CMK (cell line): ENCODE measurements at places on chromosomes 4 and X.
A peak's percentile ranks its signal among the peaks of the same experiment; 100 is the strongest.

- DNase-seq = no peak
Measured at GRCh38 chr4:98466868-98467599, 191.4 kb downstream of the TSPAN5 start.

- peak; percentile 24 for DNase-seq
Measured at GRCh38 chr4:173264684-173265185, 69.4 kb downstream of the HMGB2 start.

DNA sequence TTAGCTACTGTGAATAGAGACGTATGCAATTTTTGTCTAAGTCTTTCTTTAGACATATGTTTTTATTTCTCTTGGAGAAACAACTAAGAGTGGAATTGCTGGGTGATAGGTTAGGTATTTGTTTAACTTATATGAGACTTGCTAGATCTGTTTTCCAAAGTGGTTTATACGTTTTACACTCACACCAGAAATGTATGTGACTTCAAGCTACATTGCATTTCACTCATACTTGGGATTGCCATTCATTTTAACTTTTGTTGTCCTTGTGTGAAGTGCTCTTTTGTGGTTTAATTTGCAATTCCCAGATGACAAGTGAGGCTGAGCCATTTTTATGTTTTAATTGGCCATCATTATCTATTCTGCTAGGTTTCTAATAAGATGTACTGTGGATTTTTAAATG lies 817.2 kb downstream of the GLUD2 start:
- DNase-seq = no peak

GRCh38 chr4:186740822-186741221 lies 17.2 kb upstream of the FAT1 start:
- DNase-seq = no peak

- no peak for DNase-seq
Measured at GRCh38 chr4:65296246-65296645, 374.0 kb downstream of the EPHA5 start.

DNA sequence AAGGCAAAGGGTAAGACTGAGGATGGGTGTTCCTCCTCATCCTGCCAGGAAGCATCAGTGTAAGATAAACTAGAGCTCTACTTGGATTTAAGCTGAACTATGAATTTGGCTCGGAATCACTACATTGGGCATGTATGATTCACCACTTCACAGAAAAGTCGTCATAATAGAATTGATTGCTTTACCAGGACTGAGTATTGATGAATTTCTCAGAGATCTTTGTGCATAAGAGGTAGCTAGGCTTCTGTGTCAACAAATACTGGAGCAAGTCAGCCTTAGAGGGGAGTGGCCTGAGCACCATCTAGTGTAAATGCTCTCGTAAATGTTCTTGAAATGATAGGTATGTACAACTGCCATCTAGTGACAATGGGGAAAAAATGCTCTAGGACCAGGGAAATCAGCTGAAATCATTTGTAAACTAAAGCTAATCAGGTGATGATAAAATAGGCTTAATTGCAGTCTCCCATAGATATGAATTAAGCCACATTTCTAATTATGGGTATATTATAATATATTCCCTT lies 309.5 kb upstream of the FMR1 start:
- DNase-seq = no peak

GRCh38 chr4:130023088-130023487 lies 927.1 kb downstream of the C4orf33 start:
- no peak for DNase-seq

- DNase-seq = no peak
Measured at GRCh38 chr4:3465698-3466671, 2.9 kb downstream of the DOK7 start.

DNA sequence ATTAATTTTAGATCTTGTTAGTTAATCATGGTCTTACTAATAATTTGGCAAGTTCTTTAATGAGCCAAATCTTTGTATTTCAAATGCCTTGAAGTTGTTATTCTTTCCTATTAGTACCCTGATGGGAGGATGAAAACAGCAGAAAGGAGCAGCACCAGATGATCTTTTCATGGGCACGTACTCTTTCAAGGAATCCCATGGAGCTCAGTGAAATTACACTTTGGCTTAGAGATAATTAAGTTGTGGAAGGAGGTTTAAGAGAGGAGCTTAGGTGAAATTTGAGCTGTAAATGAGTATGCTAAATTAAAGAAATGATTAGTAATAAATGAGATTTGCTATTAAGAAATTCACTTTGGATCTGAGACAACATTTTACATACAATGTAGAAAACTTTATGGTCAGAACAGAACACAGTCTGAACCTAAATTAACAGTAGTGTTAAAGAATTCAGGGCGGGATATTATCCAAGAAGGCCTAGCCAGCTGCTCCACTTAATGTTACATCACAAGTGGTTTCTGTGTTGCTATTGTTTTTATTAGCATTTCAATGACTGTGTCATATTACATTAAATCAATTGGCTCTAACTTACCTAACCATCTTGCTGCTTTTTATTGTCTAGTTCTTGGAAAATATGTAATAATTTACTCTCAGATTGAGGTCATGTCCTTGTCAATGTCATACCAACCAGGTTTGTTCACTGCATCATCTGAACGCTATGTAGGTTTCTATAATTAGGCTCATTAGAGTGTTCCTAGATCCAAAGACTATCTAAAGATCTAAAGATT lies 3.9 kb downstream of the MTHFD2L start:
- DNase-seq = no peak

DNA sequence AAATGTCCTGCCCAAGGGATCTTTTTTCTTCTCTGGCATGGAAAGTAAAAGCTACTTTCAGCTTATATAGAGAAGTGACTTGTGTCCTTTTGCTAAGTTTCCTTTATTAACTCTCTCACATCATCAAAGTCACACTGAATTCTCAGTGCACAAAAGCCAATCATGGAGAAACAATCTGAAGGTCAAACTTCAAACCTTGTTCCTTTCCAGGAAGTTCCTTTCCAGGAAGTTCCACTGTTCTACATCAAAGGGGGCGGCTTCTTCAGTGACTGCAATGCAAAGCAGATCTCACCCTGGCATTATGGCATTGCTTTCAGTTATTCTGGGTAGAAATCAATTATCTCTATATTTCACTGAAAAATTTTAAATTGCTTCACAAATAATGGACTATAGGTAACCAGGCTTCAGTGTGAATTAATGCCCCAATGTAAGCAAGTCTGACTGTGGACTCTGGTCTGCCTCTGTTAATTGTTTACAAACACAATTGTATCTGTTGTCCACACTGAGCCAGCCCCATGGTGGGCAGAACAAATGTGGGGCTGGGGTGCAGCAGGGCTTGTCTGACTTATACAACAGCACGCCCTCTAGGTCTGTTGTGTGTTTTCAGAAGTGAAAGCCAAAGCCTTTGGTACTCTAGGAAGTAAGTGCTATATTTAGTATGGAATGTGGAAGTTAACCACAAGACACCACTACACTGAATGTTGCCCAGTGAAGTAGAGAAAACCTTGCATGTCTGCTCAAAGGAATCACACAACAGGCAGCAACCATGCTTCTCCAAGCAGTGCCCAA lies 98.8 kb downstream of the CDS1 start:
- DNase-seq = no peak

DNA sequence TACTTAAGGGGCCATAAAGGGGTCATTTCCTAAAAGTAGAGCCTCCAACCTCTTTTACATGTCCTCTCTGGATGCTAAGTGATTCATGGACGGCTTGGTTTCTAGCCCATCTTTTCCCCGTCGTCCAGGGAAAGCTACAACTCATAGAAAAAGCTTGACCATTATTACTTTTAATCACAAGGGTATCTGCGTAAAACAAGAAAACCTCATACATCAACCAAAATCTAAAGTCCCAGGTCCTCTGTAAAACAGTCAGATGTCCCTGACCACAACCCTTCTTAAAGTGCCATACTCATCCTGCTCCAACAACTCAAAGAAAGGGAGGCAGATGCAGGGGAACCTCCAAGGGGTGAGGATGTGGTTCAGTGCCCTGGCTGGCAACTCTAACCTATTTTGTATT lies 29.6 kb downstream of the ADGRA3 start:
- DNase-seq = no peak
